Activated T-helper 2 cell treated with anti-CD3 and anti-CD28 coated beads, Interferon-gamma antibody, Interleukin-2, Interleukin-4, amounts not matched to agents 10 μg/mL and 5 μg/mL and 100 μg/mL, durations not matched to agents 14 hours and 24 hours and 36 hours (primary cell): ENCODE measurements at places on chromosomes 1 and 21. TPM values are rescaled to one million over a fixed set of nuclear protein-coding genes. Genes with fewer than 3 reads are reported as not detected.

GRCh38 chr1:110227774-110228173, 17.7 kb downstream of the KCNC4 start:
- no peak for DNase-seq

GRCh38 chr1:208272713-208273112, 28.5 kb upstream of the PLXNA2 start:
- no peak for DNase-seq

GRCh38 chr1:116340506-116341231, 32.4 kb upstream of the ATP1A1 start:
- DNase-seq, result no peak

The NIT1 gene
- total RNA-seq, result 47.5 and 48.5 TPM in 2 replicates
